ENCODE measurements at places on chromosomes 12 and 14. TPM values are rescaled to one million over a fixed set of nuclear protein-coding genes. Genes with fewer than 3 reads are reported as not detected.

The MORN3 gene
- 0.49 TPM for total RNA-seq

The CPNE6 gene
- total RNA-seq, result not detected

The SLC39A2 gene
- not detected for total RNA-seq

The ADSS1 gene
- 11.5 TPM for total RNA-seq

The AJUBA gene
- total RNA-seq, result 24.8 TPM

The STAC3 gene
- 1.9 TPM for total RNA-seq

The ASCL1 gene
- not detected for total RNA-seq

The IFNG gene
- total RNA-seq, result 0.40 TPM

The SLCO1B1 gene
- not detected for total RNA-seq

The MMP17 gene
- 12.6 TPM for total RNA-seq

The SYCP3 gene
- not detected for total RNA-seq

The RASAL1 gene
- 8.6 TPM for total RNA-seq

The SERPINA9 gene
- total RNA-seq, result not detected

The KRT78 gene
- not detected for total RNA-seq

The NELL2 gene
- total RNA-seq, result 2.4 TPM

The MGST1 gene
- 80.6 TPM for total RNA-seq

The CCDC177 gene
- not detected for total RNA-seq

The KDM5A gene
- total RNA-seq, result 81.3 TPM

The FAM222A gene
- 4.7 TPM for total RNA-seq
